ENCODE measurements at places on chromosomes 6 and 20.

DNA sequence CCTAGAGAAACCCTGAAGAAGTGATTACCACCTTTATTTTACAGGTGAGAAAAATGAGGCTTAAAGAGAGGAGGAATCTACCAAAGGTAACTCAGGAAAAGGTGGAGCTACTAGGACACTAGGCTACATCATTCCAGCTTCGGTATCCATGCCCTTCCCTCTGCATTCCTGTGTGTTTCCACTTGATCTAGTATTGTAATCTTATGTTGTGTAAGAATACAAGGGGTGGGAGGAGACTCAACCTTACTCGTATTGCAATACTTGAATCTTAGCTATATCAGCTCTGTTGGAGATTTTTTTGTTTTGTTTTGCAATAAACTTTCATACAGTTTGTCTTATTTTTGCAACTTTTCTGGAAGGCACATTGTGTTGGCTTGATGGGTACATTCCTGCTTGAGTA, 742.4 kb downstream of the PTPRT start:
- no peak overlapping the region for H3K4me3 ChIP-seq
- no peaks in the 10 kb centered on the region for H3K36me3 ChIP-seq
- DNase-seq: no peak
- H3K27me3 ChIP-seq: no peaks in the 10 kb centered on the region

GRCh38 chr20:21713901-21714296, 8.4 kb downstream of the PAX1 start:
- peaks cover 55% of the 10 kb centered on the region for H3K27me3 ChIP-seq
- no peaks in the 10 kb centered on the region for H3K4me1 ChIP-seq
- no peak overlapping the region for H3K27ac ChIP-seq
- DNase-seq: no peak
- no peaks in the 10 kb centered on the region for H3K36me3 ChIP-seq
- no peak overlapping the region for H3K4me3 ChIP-seq

- H3K27me3 ChIP-seq: no peaks in the 10 kb centered on the region
- peaks cover 18% of the 10 kb centered on the region for H3K4me1 ChIP-seq
- H3K4me3 ChIP-seq: no peak overlapping the region
- DNase-seq: no peak
- H3K27ac ChIP-seq: no peak overlapping the region
Measured at GRCh38 chr20:10412591-10413408, 21.2 kb downstream of the MKKS start.

DNA sequence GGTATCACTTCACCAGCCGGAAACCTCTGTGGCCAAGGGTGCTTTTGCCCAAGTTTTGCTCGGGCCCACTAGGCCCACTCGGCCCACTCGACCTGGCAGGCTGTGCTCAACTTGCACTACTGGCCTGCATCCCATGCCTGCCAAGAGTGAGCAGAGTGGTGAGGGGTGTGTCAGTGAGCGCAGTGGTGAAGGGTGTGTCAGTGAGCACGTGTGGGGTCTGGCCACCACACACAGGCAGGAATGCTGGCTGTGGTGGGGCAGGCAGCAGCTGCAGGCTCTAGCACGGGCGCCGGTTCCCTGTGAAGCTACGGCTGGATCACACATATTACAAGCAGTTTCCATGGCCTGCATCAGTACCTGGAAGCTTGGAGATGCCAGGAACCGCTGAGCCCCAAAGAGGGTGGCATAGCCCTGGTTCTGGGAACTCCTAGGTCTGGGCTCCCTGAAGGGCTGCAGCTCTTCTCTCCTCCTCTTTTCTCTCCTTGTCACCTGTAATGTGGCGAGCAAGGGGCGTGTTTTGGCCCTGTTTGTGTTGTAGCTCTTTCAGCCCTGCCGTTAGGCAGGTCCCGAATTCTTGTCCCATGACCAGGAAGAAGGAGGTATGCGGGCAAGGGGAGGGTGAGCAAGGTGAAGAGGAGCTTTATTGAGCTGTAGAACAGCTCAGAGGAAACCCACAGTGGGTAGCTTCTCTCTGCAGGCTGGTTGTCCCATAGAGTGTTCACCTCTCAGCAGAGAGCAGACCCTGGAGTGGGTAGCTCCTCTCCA, 51.0 kb upstream of the CLDN20 start:
- no peak overlapping the region for H3K27ac ChIP-seq
- H3K36me3 ChIP-seq: peaks cover 7% of the 10 kb centered on the region
- DNase-seq: no peak
- H3K4me1 ChIP-seq: no peaks in the 10 kb centered on the region
- no peak overlapping the region for H3K4me3 ChIP-seq
- no peaks in the 10 kb centered on the region for H3K27me3 ChIP-seq

GRCh38 chr6:116373940-116374339, 3.2 kb downstream of the DSE start:
- H3K36me3 ChIP-seq: no peaks in the 10 kb centered on the region
- peaks cover 20% of the 10 kb centered on the region for H3K4me1 ChIP-seq
- H3K27me3 ChIP-seq: peaks cover 2% of the 10 kb centered on the region
- H3K27ac ChIP-seq: no peak overlapping the region
- no peak overlapping the region for H3K4me3 ChIP-seq
- no peak for DNase-seq

DNA sequence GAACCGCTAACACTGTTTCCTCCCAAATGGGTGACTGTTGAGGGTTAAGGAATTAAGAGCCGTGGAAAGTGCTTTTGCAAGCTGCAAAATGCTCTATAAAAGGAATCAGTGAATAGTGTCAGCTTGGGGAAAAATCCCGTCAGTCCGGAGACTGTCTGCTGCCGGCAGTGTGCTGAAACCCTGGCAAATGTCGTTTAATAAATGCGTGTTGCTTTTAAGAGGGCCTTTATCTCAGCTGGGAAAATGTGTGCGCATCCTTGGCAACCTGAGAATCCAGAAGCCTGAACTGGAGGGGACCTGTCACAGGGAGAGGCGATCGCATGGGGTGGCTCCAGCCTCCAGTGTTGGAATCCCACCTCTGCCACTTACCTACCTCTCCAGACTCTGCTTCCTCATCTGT, 9.8 kb downstream of the SIRPA start:
- no peak for DNase-seq
- H3K4me3 ChIP-seq: no peak overlapping the region
- H3K27me3 ChIP-seq: no peaks in the 10 kb centered on the region
- H3K36me3 ChIP-seq: peaks cover 11% of the 10 kb centered on the region
- no peak overlapping the region for H3K27ac ChIP-seq

- peaks cover 42% of the 10 kb centered on the region for H3K4me1 ChIP-seq
- H3K27ac ChIP-seq: no peak overlapping the region
- no peaks in the 10 kb centered on the region for H3K36me3 ChIP-seq
- H3K27me3 ChIP-seq: no peaks in the 10 kb centered on the region
- H3K4me3 ChIP-seq: no peak overlapping the region
- DNase-seq: no peak
Measured at GRCh38 chr6:137792160-137793033, 74.7 kb upstream of the TNFAIP3 start.

All from activated B cell treated with CpG ODN at 0.5 μM for 24 hours (primary cell).